Activated CD8-positive, alpha-beta memory T cell treated with anti-CD3 and anti-CD28 coated beads for 1 hour (primary cell): ENCODE measurements at places on chromosomes 16 and 17.
A peak's percentile ranks its signal among the peaks of the same experiment; 100 is the strongest.

DNA sequence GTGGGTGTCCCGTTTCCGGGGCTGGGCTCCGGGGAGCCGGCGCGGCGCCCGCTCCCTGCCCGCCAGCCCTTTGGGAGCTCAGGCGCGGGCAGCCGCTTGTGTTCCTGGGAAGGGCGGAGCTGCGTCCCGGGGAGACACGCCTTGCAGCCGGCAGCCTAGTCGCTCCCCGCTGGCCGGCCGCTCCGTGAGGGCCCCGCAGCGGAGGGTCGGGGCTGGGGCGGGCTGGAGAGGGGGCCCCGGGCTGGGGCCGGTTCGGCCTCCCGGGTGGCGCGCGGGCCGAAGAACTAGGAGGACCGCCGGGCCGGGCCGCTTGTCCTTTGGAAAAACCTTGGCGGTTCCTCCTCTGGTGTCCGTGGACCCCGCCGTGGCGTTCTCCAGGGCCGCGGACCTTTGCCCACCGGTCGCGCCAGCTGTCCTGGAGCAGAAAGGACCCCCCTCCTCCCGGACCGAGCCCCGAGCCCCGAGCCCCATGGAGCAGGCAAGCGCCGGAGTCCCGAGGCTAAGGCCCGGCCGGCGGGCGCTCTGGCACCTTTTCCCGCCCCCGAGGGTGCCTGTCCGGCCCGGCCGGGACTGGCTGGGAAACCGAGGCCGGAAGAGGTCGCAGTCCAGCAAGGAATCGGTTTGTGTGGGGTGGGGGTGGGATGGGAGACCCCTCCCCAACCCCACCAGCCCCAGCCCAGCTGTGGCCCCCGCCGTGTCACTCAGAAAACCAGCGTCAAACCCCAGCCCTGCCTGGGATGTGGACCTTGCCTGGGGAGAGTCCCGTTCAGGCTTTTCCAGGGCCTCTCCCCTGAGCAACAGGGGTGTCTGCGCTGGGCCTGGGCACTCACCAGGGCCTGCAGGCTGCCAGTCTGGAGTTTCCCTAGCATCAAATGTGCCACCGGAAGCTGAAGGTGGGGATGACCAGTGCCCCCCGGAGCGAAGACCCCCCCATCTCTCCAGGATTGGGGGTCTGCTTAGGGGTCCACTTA lies 6.8 kb upstream of the TBC1D3B start:
- DNase-seq: no peak

DNA sequence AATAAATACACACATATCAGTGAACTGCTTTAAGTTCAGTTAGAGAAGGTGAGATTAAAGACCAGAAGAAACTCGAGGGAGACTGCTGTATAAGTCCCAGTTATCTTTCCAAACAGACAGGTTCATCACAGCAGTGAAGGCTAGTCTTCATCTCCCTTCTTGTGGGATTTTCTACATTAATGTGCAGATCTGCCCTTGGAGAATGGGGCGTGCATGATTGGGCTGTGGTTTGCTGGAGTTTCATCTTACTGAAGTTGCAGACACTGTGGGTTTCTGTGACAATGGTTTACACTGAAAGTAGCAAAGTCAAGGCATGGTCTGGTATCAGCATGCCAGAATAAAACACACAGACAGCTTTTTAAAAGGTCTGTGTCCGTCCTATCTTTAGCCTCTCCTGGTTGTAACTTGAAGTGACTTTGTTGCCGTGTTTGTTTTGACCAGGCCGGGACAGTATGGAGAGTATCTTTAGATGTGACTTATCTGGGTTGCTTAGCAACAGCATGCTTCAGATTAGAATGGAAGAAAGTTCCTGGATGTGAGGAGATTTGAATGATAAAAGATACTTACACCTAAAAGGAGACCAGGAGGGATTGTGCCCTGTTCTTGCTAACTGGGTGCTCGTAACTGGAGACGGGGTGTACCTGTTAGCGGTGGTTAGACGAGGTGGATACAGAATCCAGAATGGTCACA lies 16.1 kb downstream of the NAA60 start:
- DNase-seq: no peak

- no peak for DNase-seq
These were observed 29.5 kb upstream of the CDH1 start for GRCh38 chr16:68707340-68708152.

GRCh38 chr17:34780438-34780837 lies 180.8 kb downstream of the CCT6B start:
- DNase-seq: no peak

- no peak for DNase-seq
These were observed 1.8 kb upstream of the EXOSC6 start for GRCh38 chr16:70253291-70254106.

DNA sequence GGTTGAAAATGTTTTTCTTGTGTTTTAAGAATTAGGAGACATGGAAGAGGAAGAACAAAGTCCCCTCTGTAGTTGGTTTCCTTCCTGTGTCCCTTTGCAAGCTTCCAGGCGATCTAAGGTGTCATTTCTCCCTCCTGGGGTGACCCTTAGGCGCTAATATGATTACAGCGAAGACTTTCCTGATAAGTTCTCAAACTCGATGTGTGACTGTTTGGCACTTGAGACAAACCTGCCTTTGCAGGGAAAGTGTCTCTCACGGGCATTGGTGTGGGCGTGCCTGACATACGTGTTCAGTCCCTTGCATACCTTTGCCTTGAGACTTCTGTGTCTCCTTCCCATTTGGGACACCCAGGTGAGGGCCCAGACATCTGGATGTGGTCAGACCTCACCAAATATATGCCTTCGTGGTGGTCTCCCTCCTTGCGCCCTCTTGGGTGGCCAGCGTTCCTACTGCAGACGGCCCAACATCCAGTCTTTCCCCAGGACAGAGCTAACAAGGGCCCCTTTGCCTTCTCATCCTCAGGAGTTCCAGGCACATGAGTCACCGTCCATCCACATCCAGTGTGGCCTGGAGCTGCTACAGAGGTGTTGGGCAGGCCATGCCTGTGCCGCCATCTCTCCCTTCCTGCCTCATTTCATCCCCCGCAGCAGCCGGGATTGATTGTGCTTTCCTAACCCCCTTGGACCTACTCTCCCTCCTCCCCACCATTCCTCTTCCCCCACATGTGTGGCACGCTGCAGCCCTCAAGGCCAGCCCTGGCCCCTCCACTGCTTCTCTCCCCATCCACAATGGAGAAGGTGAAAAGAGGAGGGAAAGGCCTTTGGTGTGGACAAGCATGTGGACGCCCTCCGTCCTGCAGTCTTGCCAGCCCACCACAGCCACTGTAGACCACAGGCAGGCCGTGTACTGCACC lies 3.1 kb upstream of the JPT2 start:
- DNase-seq: no peak

- no peak for DNase-seq
These were observed 19.0 kb downstream of the IGF2BP1 start for GRCh38 chr17:49015924-49016774.

DNA sequence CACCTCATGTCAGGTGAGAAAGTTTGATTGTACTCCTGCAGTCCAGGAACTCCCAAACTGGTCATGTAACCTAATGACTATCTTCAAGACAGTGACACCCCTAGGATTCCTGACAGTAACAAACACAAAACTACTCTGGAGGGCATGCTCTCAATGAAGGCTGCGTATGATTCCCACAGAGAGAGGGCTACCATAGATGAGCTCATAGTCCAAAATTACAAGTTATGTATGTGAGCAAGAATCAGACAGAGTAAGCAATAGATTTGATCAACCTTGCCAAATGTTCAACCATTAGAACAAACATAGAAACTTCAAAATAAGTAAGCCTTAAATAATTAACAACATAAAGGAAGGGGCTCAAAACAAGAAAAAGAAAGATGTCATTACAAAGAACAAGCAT lies 158.1 kb downstream of the COPRS start:
- DNase-seq: no peak

GRCh38 chr16:4426021-4426684 lies 485 bp downstream of the DNAJA3 start:
- DNase-seq: peak; percentile 17

DNA sequence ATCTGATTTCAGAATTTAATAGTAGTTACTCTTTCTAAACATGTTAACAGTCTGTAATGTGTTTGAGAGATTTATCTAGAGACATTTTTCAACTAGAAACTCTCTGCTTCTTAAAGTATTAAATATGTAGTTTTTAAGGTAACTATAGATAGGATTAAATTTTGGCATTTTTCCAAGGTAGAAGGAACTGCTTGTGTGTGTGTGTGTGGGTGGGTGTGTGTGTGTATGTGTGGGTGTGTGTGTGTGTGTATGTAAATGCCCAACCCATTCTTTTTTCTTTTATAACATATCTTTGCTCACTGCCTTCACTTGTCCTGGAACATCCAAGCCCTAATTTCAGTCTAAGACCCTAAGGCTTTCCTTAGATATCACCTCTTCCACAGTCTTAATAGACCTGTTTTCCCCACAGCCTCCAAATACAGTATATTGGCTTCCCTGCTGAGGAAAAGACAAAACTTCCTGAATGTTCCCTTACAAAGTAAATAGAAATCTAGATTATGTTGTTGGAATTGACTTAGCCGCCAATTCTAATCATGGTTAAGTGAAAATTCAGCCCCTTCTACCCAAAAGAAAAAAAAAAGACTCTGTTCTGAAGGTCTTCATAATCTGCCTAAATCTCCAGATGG lies 33.5 kb downstream of the NUP93 start:
- no peak for DNase-seq

GRCh38 chr17:63196772-63197335 lies 230.8 kb downstream of the TANC2 start:
- no peak for DNase-seq

DNA sequence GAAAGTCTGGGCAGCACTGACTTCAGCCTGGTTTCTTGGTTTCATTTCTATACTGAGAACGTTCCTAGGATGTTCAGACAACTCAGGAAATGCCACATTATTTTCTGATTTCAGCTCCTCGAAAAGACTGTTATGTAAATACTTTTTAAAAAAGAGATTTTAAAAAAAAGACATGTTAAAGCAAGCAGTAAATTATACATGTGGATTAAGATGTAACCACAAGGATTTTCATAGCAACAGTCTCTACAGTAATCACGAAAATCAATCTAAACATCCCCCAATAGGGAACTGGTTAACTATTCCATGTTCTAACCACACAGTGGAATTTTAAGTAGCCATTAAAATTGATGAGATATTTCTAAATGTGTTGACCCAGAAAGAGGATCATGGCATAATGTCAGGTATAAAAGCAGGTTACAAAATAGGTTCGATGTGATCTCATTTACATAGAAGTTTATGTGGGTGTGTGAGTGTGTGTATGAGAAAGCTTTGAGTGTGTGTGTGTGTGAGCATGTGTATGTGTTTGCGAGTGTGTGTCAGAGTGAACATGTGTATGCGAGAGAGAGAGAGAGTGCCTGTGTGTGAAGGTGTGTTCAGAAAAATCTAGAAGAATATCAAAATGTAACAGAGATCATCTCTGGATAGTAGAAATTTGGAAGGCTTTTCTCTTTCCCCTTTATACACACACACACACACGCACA lies 63.0 kb upstream of the ERCC4 start:
- DNase-seq: no peak

DNA sequence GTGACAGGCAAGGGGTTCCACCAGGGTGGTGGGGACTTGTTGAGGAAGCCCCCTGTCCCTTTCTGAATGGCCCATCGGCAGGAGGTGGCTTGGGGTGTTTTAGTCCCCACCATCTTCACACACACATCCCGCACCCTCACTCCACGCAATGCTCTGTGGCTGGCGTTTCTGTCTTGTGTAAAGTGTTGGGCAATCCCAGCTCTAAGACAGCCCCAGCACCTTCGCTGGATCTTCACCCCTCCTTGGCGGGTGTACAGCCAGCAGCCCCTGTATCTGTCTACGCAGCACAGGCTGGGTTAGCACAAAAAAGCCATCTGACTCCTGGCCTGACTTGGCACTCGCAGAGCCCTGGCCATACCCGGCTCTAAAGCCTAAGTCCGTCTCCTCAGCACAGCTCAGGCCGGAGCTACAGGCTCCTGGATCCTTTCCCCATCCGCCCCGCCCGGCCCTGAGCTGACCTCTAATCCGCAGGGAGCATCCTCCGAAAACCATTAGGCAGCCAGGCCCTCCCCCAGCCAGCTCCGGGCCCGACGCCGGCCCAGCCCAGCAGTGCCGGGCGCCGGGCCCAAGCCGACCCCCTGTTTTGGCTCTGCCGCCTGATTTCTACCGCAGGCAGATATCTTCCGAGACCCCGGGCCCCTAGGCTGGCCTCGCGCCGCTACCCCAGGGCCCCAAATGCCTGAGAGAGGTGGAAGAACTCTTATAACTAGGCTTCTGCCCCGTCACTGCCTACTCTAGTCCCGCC lies 42.4 kb upstream of the TAC4 start:
- DNase-seq: no peak

DNA sequence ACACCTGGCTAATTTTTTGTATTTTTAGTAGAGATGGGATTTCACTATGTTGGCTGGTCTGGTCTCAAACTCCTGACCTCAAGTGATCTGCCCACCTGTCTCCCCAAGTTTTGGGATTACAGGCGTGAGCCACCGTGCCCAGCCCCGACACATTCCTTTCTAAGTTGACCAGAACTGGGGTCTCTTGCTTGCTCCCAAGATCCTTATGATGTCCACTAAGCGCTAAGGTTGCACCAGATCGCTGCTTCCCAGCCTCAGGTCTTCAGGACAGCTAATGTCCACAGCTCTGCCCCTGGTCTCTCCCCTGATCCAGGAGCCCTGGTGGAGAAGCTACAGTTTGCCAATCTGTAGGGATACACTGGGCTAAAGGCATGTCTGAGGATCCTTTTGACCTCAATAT lies 29.5 kb downstream of the NSMCE1 start:
- DNase-seq: no peak

- DNase-seq: no peak
These were observed 2.1 kb downstream of the SOX9 start for GRCh38 chr17:72122765-72123529.

DNA sequence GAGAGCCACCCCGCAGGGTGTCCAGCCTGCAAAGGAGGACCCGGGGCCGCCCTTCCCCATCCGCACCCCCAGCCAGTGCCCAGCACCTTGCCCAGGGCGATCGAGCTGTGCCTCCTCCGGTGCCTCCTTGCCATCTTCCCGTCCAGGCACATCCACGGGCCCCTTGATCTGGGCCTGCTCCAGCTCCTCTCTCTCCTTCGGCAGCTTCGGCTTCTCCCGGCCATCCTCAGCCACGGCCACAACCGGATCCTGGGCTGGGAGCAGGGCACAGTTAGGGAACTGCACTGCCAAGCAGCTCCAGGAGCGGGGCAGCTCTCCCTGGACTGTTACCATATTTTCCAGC lies 13.8 kb downstream of the NDUFAF8 start:
- no peak for DNase-seq

DNA sequence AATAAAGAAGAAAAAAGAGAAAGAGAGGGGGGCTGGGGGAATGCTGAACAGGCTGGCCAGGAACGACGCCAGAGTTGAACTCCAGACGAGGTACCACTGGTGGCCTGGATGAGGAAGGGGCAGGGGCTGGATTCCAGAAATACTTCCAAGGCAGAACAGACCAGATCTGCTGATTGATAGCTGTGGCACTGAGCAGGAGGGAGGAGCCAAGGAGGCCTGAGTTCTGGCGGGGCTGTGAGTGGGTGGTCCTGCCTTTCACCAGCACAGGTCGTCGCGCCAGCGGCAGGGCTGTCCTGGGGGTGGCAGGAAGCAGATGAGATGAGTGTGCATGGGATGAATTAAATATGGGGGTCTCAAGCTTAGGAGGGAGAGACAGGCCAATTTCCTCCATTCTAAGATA lies 5.5 kb downstream of the CCDC42 start:
- no peak for DNase-seq

- DNase-seq: no peak
These were observed 12.8 kb downstream of the SLC47A1 start for GRCh38 chr17:19546289-19547065.

GRCh38 chr16:787978-788398 lies at the start of gene RPUSD1:
RPUSD1 (minus strand) TSS chr16:788381; CDS start chr16:787737, 644 bp downstream.
- DNase-seq: no peak

GRCh38 chr16:11045441-11045840 lies 101.1 kb downstream of the CLEC16A start:
- no peak for DNase-seq
